GM12892 (cell line): ENCODE measurements at places on chromosomes 2 and 18.

DNA sequence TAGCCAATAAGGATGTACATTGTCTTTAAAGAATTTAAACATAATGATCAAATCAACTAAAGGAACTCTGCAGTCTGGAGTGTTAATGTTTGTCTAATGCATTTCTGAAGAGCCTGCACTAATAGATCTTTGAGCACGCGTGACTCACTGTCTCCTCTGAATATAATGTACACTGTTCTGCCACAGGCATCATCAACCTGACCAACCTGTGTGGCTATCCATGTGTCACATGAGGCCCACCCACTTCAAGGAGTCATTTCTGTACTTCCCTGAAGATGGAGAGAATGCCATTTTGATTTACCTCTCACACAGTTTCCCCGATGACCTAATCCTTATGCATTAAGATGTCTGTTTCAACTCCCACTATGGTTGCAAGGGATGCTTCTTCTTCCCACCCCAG is 434.0 kb upstream of the SPHKAP start:
- DNase-seq: no peak

DNA sequence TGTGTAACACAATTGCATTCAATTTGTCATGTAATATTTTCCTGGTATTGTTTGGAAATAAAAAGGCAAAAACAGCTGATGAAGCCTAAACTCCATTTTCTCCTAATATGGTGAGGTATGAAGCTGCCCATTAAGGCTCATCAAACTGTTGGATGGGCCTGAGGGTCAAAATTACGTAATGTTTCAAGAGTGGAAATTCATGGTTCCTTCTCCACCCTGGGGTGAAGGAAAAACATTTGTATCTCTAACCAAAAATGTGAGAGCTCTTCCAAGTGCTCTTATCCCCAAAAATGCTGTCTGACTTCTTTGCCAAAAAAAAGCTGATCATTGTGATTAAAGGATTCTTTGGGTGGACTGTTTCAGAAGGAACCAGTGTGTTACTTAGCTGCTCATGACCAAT is 91.8 kb downstream of the ARHGAP28 start:
- no peak for DNase-seq

DNA sequence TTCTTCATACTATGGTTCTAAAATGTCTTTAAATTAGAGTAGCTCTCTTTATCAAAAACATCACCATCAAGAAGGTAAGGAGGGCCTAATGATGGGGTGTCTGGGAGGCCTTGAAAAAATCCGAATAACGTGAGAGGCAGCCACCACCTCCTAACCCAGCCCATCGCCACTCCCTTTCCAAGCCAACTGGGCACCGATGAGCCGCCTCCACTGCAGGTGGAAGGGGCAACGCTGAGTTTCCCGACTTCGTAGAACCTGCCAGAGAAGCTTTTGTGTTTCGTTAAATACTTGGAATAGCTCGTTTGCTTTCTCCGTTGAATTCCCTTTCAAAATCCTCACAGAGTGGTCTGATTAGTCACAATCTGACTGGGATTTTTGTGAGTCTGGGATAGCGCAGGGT is 22.0 kb upstream of the RPL31 start:
- no peak for DNase-seq

DNA sequence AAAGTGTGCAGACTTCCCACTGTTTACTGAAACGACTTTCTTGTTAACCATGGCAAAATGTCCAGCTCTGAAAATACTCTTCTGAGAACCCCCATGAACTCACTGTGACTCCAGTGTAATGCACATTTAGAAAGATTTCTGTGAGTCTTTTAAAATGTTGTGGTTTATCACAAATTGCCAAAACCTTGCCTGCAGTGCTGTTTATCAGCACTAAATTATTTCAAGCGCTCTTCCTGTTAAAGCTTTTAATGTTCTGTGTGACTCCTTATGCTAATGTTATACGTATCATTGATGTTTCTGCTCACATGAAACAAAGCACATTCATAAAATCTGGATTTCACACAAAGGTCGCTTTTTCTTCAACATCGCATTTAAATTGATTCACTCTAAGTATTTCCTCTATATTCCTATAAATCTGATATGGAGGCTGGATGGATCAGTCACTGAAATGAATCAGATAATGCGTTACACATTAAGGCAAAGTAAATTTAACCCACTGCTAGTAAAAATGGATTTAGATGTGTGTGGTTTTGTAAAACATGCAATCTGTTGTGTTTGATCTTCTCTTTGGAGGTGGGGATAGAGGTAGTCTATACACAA is 521.2 kb downstream of the NYAP2 start:
- DNase-seq: no peak

- no peak for DNase-seq
Observed at GRCh38 chr2:44448860-44449527, 87.2 kb downstream of the CAMKMT start.

GRCh38 chr2:239790721-239791120 is 234.4 kb downstream of the NDUFA10 start:
- DNase-seq: no peak

- DNase-seq: no peak
Observed at GRCh38 chr2:206257350-206257749, 17.1 kb upstream of the ZDBF2 start.

DNA sequence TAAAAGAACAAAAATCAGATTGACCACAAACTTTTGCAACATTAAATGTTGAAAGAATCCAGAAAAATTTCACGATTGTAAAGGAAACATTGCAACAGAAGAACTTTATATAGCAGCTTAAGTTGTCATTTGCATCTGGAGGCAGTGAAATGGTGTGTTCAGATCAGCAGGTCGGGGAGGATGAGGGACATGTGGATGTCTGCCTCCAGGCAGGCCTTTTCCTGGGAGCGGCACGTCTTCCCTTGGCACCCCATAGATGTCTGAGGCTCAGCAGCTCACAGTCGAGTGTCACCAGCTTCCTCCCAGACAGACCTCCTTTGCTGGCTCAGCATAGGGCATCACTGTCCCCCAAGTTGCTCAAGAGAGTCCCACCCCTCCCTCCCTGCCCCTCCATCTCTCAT is 44.3 kb upstream of the ASB1 start:
- no peak for DNase-seq

- DNase-seq: no peak
Observed at GRCh38 chr2:72940786-72941185, 23.5 kb downstream of the EMX1 start.

- DNase-seq: no peak
Observed at GRCh38 chr2:104733226-104733943, 120.5 kb upstream of the POU3F3 start.

DNA sequence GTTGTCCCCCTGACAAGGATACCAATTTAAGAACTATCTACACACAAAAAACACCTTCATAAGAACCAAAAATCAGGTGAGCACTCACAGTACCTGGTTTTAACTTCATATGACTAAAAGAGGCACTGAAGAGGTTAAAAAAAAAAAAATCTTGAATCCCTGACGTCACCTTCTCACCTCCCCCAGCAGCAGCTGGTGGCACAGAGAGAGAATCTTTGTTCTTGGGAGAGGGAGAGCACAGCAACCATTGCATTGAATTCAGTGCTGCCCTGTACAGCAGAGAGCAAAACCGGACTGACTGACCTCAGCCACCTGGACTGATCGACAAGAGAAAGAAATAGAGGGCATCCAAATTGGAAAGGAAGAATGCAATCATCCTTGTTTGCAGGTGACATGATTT is 566.0 kb downstream of the TMX3 start:
- DNase-seq: no peak

DNA sequence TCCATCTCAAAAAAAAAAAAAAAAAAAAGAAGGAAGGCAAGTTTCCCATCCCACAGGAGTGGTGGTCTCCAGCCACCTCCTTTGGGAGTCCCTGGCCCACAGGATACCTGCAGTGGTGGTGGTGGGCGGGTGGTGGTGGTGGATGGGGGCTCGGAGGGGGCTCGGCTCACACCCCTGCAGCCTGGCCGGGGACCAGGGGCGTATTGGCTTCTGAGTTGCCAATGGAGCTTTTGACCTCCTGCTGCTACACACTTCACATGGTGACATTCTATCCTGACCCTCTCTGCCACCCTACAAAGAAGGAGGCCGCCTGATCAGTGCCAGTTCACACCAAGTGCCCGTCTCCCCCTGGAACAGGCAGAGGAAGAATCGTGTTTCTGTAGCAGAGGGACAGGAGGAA is 119.6 kb downstream of the NFATC1 start:
- DNase-seq: no peak

DNA sequence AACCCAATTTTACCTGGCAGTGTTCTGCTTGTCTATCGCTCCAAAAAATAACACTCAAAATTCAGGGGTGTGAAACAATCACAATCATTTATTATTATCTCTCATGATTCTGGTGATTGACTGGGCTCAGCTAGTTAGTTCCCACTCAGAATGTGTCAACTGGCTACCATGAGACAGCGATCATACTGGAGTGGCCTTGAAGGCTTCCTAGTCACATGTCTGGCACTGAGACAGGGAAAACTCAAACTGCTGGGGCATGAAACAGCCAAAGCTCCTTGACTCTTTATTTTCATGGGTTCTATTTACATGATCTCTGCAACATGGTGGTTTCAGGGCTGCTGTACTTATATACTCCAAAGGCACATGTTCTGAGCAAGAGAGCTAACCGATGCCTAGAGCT is 6.2 kb upstream of the ANXA4 start:
- DNase-seq: no peak

- no peak for DNase-seq
Observed at GRCh38 chr2:3142210-3142609, 235.4 kb downstream of the EIPR1 start.

GRCh38 chr2:168612719-168613118 is 156.6 kb downstream of the CERS6 start:
- no peak for DNase-seq

DNA sequence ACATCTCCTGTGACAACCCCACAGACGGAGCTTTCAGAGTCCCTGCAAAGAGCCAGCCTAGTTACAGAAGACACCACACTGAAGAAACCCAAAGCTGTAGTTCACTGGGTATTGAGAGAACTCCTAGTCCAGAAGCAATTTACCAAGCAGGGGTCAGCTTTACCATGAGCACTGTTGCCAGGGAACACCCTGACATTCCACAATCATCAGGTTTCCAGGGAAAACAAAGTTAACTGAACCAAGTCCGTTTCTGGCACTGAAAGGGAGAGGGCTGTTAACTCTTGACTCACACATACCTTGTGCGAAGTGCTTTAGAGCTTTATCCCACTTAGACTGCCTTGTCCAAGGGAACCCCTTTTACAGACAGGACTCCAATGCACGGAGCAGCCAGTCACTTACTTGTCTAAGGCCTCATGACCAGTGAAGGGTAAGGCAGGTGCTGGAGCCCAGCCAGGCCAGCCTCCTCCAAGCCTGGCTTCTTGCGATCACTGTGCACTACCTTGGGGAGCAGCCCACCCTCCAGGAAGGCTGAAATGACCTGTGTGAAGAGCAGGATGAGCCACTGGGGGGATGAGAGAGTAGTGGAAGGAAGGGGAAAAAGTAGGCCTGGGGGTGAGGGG is 53.9 kb downstream of the REEP1 start:
- DNase-seq: no peak
